Esophagus squamous epithelium (tissue), 5 donors: ENCODE measurements at places on chromosomes 5 and 9. TPM values are rescaled to one million over a fixed set of nuclear protein-coding genes. Genes with fewer than 3 reads are reported as not detected.

The SLC6A18 gene
- not detected for total RNA-seq

The CNTFR gene
- not detected for total RNA-seq

The MARCHF11 gene
- not detected for total RNA-seq

The PLEKHG4B gene
- total RNA-seq, result 1.2 TPM

- no peak for DNase-seq
These were observed 48.2 kb upstream of the MTMR12 start for GRCh38 chr5:32360906-32361305.

GRCh38 chr9:81125446-81126092 lies 563.8 kb downstream of the TLE1 start:
- DNase-seq, result no peak

- DNase-seq, result no peak
These were observed 28.4 kb downstream of the ERP44 start for GRCh38 chr9:100070104-100071041.

DNA sequence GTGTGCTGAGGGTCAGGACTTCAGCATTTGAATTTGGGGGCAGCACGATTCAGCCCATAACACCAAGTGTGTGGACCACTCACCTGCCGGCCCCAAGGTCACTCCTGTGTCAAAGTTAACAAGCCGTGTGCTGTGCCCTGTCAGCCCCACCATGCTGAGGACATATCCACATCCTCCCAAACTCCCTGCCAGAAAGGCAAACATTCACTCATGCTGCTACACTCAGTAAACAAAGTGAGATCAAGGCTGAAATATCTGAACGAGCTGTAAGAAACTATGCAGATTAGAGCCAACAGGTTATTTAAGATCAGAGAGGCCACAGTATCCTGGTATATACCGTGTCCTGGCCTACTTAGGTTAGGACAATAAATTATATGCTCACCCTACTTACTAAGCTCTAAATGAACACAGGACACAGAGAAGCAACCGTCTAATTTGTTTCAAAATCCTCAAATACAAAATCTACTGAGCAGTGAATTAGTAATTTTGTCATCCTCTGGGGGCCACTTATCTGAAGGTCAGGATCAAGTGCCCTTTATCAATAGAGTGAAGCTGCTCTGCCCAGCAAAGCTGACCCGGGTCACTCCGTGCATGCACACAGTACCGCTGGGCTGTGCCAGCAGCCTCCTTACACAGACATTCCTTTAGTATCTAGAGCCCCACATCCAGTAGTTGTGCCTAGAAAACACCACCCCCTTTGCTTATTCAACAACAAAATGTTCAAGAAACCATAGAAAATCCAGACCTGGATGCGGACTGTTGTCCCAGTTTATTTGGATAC lies 28.2 kb downstream of the RETREG1 start:
- no peak for DNase-seq

GRCh38 chr9:4339836-4340560 lies 40.1 kb upstream of the GLIS3 start:
- no peak for DNase-seq

GRCh38 chr5:148488757-148489156 lies 105.0 kb downstream of the FBXO38 start:
- no peak for DNase-seq

- no peak for DNase-seq
These were observed 53.4 kb downstream of the GNAQ start for GRCh38 chr9:77978086-77978781.

GRCh38 chr9:75826314-75826713 lies 64.2 kb upstream of the PCSK5 start:
- DNase-seq, result no peak

- DNase-seq, result no peak
These were observed at the start of gene LHX6 for GRCh38 chr9:122228568-122229484. Gene LHX6 (minus strand): TSS chr9:122228957. CDS start chr9:122228740, 217 bp downstream.

GRCh38 chr9:34717996-34718614 lies 8.2 kb upstream of the CCL21 start:
- DNase-seq, result no peak

GRCh38 chr5:34822956-34823715 lies 15.8 kb upstream of the TTC23L start:
- DNase-seq, result no peak

DNA sequence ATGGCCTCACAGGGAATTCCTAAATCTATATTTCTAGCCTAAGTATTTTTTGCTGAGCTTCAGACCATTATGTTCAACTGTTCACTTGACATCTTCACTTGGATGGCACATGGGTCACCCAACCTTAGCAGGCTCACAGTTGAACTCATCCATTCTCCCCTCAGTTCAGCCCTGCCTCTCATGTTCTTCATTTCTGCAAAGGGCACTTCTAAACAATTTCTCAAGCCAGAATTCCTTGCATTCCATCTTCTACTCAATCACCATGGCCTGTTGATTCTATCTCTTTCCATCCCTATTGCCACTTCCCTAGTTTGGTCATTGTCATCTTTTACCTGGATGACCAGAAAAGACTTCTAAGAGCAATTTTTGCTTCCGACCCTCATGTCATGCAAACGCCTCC lies 7.3 kb upstream of the RGS3 start:
- no peak for DNase-seq

DNA sequence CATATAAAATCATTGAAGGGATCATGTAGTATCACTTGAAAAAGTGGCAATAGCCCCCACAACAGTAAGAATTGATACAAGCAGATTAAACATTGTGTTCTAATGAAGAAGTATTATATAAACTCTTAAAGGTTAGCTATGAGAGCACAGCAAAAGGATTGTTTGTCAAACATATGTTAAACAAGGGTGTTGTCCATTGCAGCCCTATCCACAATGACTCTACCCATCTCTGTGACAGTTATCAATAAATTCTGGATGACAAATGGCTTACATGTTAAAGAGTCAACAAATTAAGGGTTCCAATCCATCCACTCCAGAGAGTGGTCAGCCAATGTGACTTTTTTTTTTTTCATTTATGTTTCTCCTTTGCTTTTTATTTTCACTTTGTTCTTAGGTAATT lies 238.7 kb downstream of the SEMA5A start:
- no peak for DNase-seq

GRCh38 chr5:13745508-13745907 lies 199.0 kb downstream of the DNAH5 start:
- DNase-seq, result no peak

GRCh38 chr9:4177970-4178758 lies 121.7 kb downstream of the GLIS3 start:
- no peak for DNase-seq
